ENCODE measurements at places on chromosomes 2 and 18. TPM values are rescaled to one million over a fixed set of nuclear protein-coding genes. Genes with fewer than 3 reads are reported as not detected.

CRYGD gene
- 0.47 TPM for polyA plus RNA-seq

GAREM2 gene
- polyA plus RNA-seq = 9.1 TPM

CREG2 gene
- 2.6 TPM for polyA plus RNA-seq

EVX2 gene
- polyA plus RNA-seq = 1.3 TPM

GKN1 gene
- polyA plus RNA-seq = 0.79 TPM

HOXD13 gene
- 24.7 TPM for polyA plus RNA-seq

TNFAIP6 gene
- 9.8 TPM for polyA plus RNA-seq

POTEC gene
- polyA plus RNA-seq = not detected

FAM237A gene
- polyA plus RNA-seq = not detected

REEP1 gene
- polyA plus RNA-seq = 21.5 TPM

MYL1 gene
- polyA plus RNA-seq = not detected

- no peak for DNase-seq
- no peak overlapping the region for H3K27ac ChIP-seq
These were observed 13.6 kb upstream of the IL1RN start for GRCh38 chr2:113113807-113114206.

GRCh38 chr2:62243983-62244382 is 48.1 kb downstream of the B3GNT2 start:
- H3K27ac ChIP-seq = no peak overlapping the region
- H3K27me3 ChIP-seq = no peaks in the 10 kb centered on the region
- no peaks in the 10 kb centered on the region for H3K36me3 ChIP-seq
- no peak for DNase-seq
- H3K4me1 ChIP-seq = no peaks in the 10 kb centered on the region

- no peaks in the 10 kb centered on the region for H3K27me3 ChIP-seq
- no peak overlapping the region for H3K27ac ChIP-seq
- peaks cover 4% of the 10 kb centered on the region for H3K4me1 ChIP-seq
- DNase-seq = no peak
- no peak overlapping the region for H3K4me3 ChIP-seq
These were observed 96.7 kb upstream of the SLC39A10 start for GRCh38 chr2:195560209-195560895.

DNA sequence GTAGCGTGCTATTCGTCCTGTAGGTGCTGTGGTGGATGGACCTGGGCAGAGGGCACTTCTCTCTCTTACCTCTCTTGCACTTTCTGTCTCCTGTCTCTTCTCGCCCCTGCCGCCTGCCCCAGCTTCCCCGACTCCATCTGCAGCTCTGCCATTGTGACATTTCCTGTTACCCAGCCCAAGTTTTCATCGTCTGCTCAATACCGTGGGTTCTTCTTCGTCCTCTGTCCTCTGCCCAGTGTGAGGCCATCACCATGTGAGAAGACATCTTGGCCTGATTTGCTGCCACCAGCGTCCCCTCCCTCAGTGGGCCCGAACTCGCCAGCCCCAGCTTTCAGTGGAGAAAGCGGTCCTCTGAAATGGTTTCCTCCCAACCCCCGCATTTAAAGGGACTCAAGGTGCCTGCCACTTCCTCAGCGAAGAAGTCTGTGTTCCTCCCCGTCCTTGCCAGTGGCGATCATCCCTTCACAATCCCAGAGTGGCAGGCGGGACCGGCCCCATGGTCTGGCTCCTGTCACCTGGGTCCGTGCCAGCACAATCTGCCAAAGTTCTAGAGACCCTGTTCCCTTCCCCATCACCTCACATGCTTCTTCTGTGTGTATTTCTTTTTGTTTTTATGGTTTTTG is 18.0 kb downstream of the TGOLN2 start:
- no peaks in the 10 kb centered on the region for H3K4me1 ChIP-seq
- no peak overlapping the region for H3K4me3 ChIP-seq
- no peaks in the 10 kb centered on the region for H3K27me3 ChIP-seq
- DNase-seq = no peak
- no peaks in the 10 kb centered on the region for H3K36me3 ChIP-seq

GRCh38 chr2:27701676-27702075 is 38.0 kb downstream of the SLC4A1AP start:
- H3K4me1 ChIP-seq = peaks cover 20% of the 10 kb centered on the region
- DNase-seq = no peak
- H3K4me3 ChIP-seq = no peak overlapping the region
- H3K27me3 ChIP-seq = no peaks in the 10 kb centered on the region

DNA sequence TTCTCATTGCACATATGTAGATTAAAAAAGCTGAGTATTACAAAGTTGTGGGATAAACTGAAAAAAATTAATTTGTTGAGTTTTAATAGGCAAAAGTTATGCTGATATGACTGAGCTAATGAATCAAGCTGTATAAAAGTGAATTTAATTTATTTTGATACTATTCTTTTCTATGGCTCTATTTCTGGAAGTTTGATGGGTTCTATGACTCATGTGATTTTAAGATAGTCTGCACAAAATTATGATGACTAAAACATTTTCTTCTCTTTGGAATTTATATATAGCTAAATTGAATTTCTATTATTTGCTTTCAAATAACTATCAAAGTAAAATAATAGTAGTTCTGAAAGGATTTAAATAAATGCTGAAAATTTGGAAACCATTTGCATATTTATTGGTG is 71.0 kb upstream of the MMADHC start:
- H3K4me3 ChIP-seq = no peak overlapping the region
- H3K27ac ChIP-seq = no peak overlapping the region
- H3K27me3 ChIP-seq = no peaks in the 10 kb centered on the region
- no peak for DNase-seq

DNA sequence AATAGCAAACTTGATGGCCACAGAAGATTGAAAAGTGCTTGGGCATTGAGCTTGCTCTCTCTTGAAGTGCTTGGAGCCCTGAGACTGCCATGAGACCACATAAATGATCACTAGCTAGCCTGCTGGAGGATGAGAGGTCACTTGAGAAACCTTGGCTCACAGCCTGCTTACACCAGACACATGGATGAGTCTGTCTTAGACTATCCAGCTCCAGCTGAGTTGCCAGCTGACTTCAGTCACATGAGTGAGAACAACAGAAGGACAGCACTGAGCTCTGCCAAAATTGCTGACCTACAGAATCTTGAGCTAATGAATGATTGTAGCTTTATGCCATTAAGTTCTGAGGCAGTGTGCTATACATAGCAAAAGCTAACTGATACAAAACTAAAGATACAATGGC is 18.1 kb downstream of the NABP1 start:
- H3K4me1 ChIP-seq = no peaks in the 10 kb centered on the region
- no peaks in the 10 kb centered on the region for H3K27me3 ChIP-seq

- no peak for DNase-seq
- peaks cover 18% of the 10 kb centered on the region for H3K4me1 ChIP-seq
- H3K27me3 ChIP-seq = no peaks in the 10 kb centered on the region
These were observed 91.3 kb upstream of the RBBP8 start for GRCh38 chr18:22841840-22842239.

- no peak overlapping the region for H3K27ac ChIP-seq
- no peaks in the 10 kb centered on the region for H3K27me3 ChIP-seq
- H3K36me3 ChIP-seq = no peaks in the 10 kb centered on the region
- peak; percentile 56 for DNase-seq
- H3K4me3 ChIP-seq = no peak overlapping the region
These were observed 52.3 kb upstream of the ITGB6 start for GRCh38 chr2:160252278-160252887.

GRCh38 chr2:157959249-157959648 is 83.1 kb upstream of the ACVR1 start:
- H3K27ac ChIP-seq = no peak overlapping the region
- DNase-seq = no peak
- no peaks in the 10 kb centered on the region for H3K4me1 ChIP-seq
- no peaks in the 10 kb centered on the region for H3K27me3 ChIP-seq

DNA sequence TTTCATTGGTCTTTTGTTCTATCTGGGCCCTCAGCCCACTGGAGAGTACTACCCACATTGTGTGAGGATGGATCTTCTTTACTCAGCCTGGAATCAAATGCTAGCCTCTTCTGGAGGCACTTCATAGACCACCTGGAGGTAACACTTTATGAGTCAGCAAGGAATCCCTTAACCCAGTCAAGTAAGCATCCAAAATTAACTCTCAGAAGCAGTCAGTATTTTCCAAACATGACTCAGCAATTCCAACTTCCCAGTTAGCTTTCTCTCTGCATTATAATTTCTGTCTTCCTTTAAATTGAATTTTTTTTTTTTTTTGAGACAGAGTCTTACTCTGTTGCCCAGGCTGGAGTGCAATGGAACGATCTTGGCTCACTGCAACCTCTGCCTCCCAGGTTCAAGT is 142.7 kb downstream of the ACKR3 start:
- no peaks in the 10 kb centered on the region for H3K36me3 ChIP-seq
- H3K27me3 ChIP-seq = no peaks in the 10 kb centered on the region
- peaks cover 39% of the 10 kb centered on the region for H3K4me1 ChIP-seq
- no peak for DNase-seq
- H3K27ac ChIP-seq = no peak overlapping the region

GRCh38 chr2:57876313-57876712 is 170.3 kb upstream of the VRK2 start:
- no peaks in the 10 kb centered on the region for H3K36me3 ChIP-seq
- no peaks in the 10 kb centered on the region for H3K27me3 ChIP-seq
- no peak for DNase-seq
- H3K27ac ChIP-seq = no peak overlapping the region
- H3K4me3 ChIP-seq = no peak overlapping the region

DNA sequence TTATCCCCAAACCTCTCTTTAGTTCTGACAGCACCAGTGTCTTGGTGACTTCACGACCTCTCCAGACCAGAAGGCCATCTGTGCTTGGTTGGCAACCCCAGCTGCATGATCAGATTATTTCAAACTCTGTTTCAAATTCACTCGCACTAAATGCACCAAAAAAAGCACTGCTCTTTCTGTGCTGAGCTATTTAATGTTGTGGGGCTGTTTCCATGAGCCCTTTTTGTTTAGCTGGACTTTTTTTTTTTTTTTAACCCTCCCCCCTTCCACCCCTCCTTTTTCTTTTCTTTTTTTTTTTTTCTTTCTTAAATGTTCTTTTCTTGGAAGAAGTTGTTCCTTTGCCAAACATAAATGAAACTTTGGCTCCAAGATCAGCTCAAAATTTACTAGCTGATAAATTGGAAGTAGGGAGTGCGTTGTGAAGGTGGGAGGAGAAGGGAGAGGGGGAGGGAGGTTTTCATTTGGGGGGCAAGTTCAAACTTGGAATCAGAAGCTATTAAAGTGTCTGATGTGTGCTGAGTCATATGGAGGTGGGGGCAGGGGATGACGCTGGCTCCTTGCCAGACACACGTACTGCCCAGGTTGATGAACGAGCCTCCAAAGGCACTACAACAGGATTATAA is 543.0 kb upstream of the TNP1 start:
- DNase-seq = peak; percentile 52
- no peak overlapping the region for H3K4me3 ChIP-seq
- no peaks in the 10 kb centered on the region for H3K27me3 ChIP-seq
- no peaks in the 10 kb centered on the region for H3K36me3 ChIP-seq

DNA sequence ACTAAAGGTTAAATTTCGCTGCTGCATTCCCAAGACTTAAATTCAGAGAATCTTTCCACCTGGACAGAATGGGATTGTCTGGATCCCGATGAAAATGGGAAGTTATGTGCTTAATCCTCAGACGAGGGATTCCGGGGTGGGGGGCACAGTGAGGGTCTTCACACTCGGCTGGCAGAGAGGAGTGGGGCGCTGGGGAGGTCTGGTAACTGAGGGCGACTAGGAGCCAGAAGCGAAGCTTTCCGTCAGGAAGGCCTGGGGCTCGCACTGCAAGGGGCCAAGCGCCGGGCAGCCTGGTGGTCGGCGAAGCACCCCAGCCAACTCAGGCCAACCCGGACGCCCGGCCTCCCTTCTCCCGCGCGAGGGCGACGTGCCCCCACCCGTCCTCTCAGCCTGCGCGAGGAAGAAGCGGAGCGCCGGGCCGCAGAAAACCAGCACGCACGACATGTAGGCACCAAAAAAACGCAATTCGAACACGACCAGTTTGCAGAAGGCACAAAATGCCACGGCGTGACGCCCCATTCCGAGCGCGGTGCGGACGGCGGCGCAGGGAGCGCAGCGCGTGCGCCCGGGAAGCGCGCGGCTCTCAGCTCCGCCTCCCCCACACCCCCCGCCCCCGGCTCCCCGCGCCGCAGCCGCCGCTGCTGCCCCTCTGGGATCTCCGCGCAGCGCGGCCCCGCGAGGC is 188.1 kb downstream of the ZEB2 start:
- peak overlapping the region; percentile 88 for H3K27ac ChIP-seq
- no peaks in the 10 kb centered on the region for H3K36me3 ChIP-seq
- H3K4me1 ChIP-seq = peaks cover 4% of the 10 kb centered on the region
- peak overlapping the region; percentile 81 for H3K4me3 ChIP-seq
- H3K27me3 ChIP-seq = no peaks in the 10 kb centered on the region

GRCh38 chr18:6877288-6877687 is 147.8 kb downstream of the ARHGAP28 start:
- DNase-seq = no peak
- peak overlapping the region; percentile 3 for H3K27ac ChIP-seq
- no peaks in the 10 kb centered on the region for H3K36me3 ChIP-seq
- peaks cover 23% of the 10 kb centered on the region for H3K4me1 ChIP-seq
- H3K4me3 ChIP-seq = no peak overlapping the region
- no peaks in the 10 kb centered on the region for H3K27me3 ChIP-seq

- H3K4me1 ChIP-seq = no peaks in the 10 kb centered on the region
- peaks cover 3% of the 10 kb centered on the region for H3K27me3 ChIP-seq
- peak overlapping the region; percentile 74 for H3K27ac ChIP-seq
- DNase-seq = no peak
- H3K4me3 ChIP-seq = no peak overlapping the region
These were observed 10.5 kb downstream of the CNGA3 start for GRCh38 chr2:98356729-98357128.

- no peak overlapping the region for H3K27ac ChIP-seq
- peaks cover 14% of the 10 kb centered on the region for H3K4me1 ChIP-seq
These were observed 109.8 kb downstream of the AP1S3 start for GRCh38 chr2:223727562-223727961.

Measured in hepatocyte (in vitro differentiated cells).